Substantia nigra (tissue), 51 donors: ENCODE measurements at places on chromosomes 12 and 14.
A peak's percentile ranks its signal among the peaks of the same experiment; 100 is the strongest.

- no peak for DNase-seq
Observed at GRCh38 chr12:24416423-24417109, 467.1 kb upstream of the SOX5 start.

- DNase-seq, result peak; percentile 44
Observed at GRCh38 chr12:122421187-122421820, 1.2 kb downstream of the CLIP1 start.

DNA sequence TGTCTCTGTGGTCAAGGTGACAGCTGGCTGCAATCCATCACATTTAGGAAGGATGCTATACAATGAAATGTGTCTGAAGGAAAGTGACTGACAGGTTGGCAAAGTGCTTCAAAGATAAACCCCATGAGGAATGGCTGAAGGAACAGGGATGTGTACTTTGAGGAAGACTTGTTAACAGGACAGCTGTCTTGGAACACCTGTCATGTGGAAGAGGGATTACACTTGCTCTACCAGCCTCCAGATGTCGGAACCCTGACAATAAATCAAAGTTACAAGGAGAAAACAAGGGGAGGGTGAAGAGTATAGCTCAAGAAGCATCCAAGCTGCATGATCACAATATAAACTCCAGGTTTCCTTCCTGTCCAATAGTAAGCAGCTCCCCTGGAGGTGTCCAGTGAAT is 147.8 kb upstream of the TMCC3 start:
- no peak for DNase-seq

GRCh38 chr12:81798294-81798693 is 39.1 kb upstream of the PPFIA2 start:
- no peak for DNase-seq
